Caudate nucleus (tissue), 63 donors: ENCODE measurements at places on chromosomes 12 and 14.

- DNase-seq = no peak
Measured at GRCh38 chr14:61416591-61416990, 95.2 kb downstream of the PRKCH start.

GRCh38 chr14:101551729-101552595, 9.3 kb upstream of the DIO3 start:
- DNase-seq = no peak

DNA sequence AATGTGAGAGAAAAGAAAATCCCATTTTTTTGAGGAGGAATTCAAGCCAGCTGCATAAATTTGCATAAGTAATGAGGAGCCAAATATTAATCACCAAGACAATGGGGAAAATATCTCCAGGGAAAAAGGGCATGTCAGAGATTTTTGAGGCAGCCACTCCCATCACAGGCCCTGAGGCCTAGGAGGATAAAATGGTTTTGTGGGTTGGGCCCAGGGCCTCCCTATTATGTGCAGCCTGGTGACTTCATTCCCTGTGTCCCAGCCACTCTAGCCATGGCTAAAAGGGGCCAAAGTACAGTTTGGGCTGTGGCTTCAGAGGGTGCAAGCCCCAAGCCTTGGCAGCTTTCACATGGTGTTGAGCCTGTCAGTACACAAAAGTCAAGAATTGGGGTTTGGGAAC, 1051.0 kb upstream of the FOXG1 start:
- no peak for DNase-seq

GRCh38 chr12:106764738-106765137, 9.7 kb upstream of the RIC8B start:
- no peak for DNase-seq

DNA sequence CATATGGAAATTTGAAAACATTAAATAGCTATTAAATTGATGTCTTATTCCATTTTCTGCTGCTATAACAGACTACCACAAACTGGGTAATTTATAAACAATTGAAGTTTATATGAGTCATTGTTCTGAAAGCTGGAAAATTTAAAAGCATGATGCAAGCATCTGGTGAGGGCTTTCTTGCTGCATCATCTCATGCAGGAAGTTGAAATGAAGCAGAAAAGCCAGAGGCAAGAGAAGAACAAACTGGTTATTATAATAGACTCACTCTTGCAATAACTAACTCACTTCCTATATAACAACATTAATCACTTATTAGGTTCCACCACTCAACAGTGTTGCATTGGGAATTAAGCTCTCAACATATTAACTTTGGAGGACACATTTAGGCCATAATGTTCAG, 1277.4 kb downstream of the LRFN5 start:
- DNase-seq = no peak

GRCh38 chr12:48038085-48038484, 33.8 kb upstream of the COL2A1 start:
- no peak for DNase-seq

DNA sequence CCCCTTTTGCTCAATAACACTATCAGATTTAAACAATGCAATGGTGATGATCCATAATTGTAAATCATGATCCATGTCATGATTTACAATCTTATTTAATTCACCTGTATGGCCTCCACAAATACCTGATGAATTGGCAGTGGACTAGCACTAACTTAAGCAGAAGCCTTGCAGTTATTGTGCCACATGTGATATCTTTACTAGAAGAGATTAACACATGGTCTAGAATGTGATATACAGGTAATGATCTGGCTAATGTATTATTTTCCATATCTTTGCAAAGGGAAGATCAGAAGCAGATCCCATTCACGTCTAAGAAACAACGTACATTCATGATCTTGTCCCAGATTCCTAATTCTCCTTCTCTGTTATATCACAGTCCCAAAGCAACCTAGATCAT, 66.0 kb downstream of the EGLN3 start:
- no peak for DNase-seq

DNA sequence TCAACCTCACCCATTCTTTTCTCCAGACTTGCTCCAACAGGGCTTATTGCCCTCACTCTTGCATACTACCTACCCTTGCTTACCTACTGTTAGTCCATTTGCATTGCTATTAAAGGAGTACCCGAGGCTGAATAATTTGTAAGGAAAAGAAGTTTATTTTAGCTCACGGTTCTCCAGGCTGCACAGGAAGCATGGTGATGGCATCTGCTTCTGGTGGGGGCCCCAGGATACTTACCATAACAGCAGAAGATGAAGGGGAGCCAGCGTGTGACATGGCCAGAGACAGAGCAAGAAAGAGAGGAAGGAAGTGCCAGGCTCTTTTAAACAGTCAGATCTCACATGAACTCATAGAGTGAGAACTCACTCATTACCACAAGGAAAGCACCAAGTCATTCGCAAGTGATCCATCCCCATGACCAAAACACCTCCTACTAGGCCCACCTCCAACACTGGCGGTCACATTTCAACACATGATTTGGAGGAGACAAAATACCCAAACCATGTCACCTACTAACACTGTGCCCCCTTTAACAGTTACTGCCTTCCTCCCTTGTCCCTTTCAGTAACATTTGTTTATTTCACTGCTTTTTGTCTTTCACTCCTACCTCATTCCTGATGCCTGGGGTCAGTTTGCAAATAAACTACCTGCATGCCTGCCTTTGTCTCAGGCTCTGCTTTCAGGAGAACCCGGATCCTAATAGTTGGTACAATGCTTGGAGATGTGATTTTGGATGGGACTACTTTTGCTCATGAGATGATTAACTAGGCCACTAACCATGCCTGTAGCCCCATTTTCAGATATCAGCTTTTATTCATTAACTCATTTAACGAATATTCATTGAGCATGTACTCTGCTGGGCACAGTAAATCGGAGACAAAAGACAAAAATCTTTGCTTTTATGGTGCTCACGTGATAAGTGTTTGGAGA, 41.6 kb upstream of the CSRP2 start:
- DNase-seq = no peak

- no peak for DNase-seq
Measured at GRCh38 chr12:15393995-15394394, 71.7 kb downstream of the PTPRO start.

- peak; percentile 66 for DNase-seq
Measured at GRCh38 chr14:20614038-20614840, 23.1 kb upstream of the RNASE12 start.

DNA sequence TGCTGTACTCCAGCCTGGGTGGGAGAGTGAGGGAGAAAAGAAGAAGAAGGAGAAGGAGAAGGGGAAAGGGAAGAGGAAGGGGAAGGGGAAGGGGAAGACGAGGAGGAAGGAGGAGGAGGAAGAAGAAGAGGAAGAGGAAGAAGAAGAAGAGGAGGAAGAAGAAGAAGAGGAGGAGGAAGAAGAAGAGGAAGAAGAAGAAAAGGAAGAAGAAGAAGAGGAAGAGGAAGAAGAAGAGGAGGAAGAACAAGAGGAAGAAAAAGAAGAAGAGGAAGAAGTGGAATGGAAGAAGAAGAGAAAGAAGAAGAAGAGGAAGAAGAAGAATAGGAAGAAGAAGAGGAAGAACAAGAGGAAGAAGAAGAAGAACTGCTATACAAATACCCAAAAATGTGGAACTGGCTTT, 507.4 kb upstream of the TMPO start:
- DNase-seq = no peak

DNA sequence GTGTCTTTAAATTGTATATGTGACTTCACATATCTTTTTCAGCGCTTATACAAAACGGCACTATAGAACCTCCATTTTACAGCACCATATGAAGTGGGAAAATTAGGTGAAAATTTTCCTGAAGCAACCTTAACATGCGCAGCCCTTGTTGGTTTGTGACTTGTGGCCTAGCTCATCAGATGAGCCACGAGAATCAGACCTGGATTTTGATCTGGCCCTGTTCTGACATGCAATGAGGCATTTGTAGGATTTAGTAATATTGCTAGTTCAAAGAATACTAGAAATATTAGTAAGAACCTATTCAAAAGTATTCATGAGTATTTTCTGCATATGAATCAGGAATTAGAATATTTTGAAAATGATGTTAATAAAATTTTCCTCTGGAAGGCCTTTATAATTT, 2.9 kb downstream of the CDKN1B start:
- no peak for DNase-seq

GRCh38 chr14:101826351-101826750, 64.8 kb downstream of the PPP2R5C start:
- DNase-seq = no peak

DNA sequence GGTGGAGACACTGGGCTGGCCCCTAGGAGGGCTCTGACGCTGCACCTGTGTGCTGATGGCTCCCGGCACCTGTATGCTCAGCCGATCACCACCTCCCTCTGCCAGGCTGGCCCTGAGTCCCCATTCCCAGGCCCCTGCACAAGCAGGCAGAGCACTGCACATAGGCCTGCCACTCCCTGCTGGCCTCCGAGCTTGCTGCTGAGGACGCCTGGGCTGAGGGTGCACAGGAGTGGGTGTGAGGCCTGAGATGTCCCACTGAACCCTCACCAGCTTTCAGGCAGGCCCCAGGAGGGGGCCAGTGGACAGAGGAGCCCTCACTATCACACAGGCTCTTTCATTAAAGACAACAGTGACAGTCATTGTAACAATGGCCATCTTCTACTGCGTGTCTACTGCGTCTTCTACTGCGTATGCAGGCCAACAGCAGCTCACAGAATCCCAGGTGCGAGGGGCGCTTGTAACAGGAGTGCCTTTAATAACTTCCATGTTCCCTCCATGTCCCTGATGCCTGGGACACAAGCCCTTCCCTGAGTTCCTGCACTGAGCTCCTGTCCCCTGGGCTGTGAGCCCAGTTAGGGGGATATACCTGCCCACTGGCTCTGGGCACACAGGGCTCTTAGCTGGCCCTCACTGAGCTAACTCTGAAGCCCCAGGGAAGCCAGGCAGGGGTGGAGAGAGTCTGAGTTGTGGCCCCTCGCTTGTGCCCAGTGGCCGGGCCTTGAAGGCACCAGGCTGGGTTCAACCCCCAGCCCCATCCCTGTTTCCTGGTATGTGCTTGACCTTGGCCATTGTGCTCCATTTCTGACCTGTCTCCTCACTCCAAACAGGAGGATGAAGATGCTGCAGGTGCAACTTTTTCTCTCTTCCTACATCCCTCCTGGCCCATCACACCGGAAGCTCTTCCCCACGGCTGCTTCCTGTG, 71.3 kb downstream of the PRIMA1 start:
- no peak for DNase-seq

- no peak for DNase-seq
Measured at GRCh38 chr14:104288272-104288671, 149.9 kb downstream of the KIF26A start.

DNA sequence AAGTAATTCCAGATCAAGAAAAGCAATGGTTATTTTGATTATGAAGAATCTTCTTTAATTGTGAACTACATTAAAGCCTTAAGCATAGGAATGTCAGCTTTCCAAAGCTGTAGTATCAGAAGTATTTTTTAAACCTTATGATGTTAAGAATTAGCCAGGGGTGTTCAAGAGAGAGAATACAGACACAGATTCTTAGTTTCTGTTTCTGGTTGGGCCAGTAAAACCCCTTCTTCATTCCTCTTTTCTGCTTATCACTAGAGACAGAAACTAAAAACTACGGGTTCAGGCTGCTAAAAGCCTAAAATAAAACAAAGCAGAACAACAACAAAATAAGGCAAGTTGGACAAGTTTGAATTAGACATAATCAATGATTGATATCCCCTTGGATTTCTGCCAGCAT, 38.2 kb downstream of the IFT43 start:
- DNase-seq = no peak

DNA sequence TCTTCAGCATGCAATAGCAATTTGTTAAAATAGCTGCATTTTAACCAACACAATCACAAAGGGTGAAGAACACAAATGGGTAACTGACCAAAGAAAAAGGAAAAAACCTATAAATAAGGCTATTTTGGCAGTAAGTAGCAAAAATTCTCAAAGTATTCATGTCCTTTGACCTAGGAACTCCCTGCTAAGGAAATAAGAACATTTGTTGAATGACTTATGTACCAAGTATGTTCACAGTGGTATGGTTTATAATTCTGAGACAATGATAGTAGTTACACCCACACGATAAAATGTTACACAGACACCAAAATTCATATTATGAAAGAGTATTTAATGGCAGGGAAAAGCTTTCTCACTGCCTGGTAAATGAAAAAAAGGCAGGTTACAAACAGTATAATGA, 16.9 kb downstream of the CCDC88C start:
- no peak for DNase-seq

- no peak for DNase-seq
Measured at GRCh38 chr12:5317556-5317955, 114.4 kb upstream of the NTF3 start.

DNA sequence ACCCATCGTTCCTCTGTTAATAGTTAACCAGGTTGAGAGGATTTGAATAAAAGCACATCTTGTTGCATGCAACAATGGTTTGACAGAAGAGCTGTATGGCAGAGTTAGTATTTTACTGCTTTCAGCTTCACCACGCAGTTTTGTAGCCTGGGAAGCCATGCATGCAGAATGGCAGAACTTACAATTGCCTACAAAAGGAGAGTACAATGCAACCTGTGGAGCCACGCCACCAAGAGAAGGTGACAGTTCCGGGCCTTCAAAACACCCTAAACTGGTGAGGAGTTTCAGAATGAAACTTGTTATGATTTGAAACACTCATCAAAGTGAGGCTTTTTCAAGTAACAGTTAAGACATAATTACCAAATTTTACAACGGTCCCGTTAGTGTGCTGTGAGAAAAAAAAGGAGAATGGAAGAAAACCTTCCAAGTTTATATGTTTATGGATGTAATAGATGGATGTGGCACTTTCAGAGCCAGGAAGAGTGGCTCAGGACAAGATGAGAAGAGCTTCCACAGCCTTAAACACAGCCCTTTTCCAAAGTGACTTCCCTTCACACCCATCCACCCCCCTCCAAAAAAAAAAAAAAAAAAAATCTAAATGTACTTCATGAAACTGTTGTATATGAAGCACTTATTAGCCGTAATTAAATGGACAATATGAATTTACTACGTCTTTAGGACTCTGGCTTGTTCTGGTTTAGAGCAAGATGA, 158.7 kb downstream of the EGLN3 start:
- no peak for DNase-seq

DNA sequence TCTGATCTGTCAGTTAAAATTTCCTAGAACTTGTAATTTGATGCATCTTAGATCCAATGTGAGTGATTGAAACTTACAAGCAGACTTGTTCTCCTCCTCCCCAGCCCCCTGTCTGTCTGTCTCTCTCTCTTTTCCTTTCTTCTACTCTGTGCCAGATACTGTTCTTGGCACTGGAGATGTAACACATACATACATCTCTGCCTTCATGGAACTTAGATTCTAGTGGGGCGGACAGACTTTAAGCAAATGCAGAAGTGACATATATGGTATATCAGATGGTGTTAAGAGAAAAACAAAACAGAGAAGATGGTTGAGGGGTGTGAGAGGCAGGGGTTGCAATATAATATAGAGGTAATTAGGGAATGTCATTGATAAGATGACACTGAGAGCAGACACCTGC, 6.6 kb downstream of the CHST11 start:
- no peak for DNase-seq

- DNase-seq = no peak
Measured at GRCh38 chr12:95368931-95369330, 105.0 kb upstream of the METAP2 start.

DNA sequence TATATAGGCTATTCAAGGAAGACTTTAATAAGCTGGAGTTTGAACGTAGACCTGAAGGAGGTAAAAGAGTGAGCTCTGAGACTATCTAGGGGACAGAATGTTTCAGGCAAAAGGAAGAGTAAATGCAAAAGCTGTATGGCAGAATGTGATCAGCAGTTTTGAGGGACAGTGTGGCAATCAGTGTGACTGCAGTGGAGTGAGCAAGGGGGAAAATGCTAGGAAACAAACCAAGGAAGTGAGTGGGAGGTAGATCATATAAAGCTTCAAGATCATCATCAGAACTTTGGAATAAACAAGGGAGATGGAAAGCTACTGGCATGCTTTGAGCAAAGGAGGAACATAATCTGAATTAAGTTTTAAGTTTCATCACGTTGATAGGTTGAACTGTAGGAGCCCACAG, 67.5 kb upstream of the BTG1 start:
- no peak for DNase-seq
